ENCODE measurements at places on chromosomes 7 and 10.

DNA sequence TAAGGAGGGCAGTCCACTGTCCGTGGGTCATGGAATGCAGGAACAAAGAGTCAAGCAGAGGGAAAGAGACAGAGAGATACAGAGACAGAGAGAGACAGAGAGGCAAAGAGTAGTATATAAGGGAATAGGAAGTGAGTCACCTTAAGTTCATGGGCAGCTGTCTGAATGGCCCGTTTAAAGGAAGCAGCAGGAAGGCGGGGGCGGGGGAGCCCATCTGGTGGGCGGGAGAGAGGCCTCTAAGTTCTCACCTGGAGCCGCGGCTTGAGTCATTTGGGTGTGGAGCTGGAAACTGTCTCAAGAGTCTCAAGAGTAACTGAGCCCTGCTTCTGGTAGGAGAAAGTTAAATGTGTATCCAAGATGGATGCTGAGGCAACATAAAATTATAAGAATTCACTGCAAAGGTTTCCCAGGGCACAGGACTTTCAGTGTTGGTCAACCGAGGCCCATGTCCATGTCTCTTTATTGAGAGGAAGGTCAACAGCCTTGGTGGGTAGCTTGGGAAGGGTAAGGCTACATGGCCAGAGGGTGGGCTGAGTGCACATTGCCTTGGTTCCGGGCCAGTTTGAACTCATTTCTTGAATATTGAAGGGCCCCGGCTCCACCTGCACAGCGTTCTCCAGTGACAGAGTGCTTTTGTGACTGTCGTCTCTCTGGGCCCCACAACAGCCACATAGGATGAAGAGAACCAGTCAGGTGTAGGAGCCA lies 85.5 kb upstream of the CACUL1 start:
- DNase-seq: no peak

DNA sequence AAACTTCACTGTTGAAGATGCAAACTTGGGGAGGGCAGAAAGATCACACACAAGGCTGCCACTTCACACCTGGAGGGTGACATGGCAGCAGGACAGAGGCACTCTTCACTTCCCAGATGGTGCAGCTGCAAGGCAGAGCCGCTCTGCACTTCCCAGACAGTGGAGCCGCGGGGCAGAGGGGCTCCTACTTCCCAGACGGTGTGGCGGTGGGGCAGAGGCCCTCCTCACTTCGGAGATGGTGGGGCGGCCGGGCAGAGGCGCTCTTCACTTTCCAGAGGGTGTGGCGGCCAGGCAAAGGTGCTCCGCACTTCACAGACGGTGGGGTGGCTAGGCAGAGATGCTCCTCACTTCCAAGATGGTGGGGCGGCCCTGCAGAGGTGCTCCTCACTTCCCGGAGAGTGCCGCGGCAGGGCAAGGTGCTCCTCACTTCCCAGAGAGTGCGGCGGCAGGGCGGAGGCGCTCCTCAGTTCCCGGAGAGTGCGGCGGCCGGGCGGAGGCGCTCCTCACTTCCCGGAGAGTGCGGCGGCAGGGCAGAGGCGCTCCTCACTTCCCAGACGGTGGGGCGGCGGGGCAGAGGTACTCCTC lies 58.3 kb upstream of the PPP1R9A start:
- no peak for DNase-seq

DNA sequence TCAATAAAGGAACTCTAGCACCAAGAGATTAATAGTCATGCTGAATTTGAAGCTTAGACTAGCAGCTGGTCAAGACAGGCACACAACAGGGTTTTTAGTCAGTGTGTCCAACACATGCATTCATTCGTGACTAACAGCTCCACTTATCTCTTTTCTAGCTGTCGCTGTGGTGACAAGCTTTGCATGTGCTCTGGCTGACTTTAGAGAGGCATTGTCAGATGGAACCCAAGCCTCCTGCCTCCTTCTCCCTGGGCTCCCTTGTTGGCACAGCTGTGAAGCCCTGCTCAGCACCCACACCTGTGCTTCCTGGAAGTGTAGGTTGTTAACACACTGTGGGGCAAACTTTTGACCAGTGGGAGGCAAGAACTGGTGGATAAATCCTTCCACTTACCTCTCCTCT lies 9.8 kb upstream of the AGK start:
- no peak for DNase-seq

DNA sequence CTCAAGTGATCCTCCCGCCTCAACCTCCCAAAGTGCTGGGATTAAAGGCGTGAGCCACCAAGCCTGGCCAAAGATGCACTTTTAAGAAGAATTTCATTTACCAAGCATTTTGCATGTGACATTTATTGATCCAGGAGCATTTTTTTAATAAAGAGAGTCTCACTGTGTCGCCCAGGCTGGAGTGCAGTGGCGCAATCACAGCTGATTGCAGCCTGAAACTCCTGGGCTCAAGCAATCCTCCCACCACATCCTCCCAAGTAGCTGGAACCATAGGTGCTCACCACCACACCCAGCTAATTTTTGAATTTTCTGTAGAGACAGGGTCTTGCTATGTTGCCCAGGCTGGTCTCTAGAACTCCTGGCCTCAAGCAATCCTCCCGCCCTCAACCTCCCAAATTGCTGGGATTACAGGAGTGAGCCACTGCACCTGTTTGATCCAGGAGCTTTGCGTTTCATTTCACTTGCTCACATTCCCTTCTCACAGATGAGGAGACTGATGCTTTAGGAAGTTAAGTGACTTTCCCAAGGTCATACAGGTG lies 4.4 kb upstream of the TBL2 start:
- DNase-seq: no peak

Measured in forelimb muscle (tissue), 1 donor.